Activated CD8-positive, alpha-beta memory T cell treated with anti-CD3 and anti-CD28 coated beads for 48 hours (primary cell): ENCODE measurements at places on chromosomes 2 and 18.

- no peak for DNase-seq
Observed at GRCh38 chr2:84989422-84989821, 18.5 kb downstream of the KCMF1 start.

GRCh38 chr18:10518595-10519255 is 7.1 kb upstream of the NAPG start:
- no peak for DNase-seq

DNA sequence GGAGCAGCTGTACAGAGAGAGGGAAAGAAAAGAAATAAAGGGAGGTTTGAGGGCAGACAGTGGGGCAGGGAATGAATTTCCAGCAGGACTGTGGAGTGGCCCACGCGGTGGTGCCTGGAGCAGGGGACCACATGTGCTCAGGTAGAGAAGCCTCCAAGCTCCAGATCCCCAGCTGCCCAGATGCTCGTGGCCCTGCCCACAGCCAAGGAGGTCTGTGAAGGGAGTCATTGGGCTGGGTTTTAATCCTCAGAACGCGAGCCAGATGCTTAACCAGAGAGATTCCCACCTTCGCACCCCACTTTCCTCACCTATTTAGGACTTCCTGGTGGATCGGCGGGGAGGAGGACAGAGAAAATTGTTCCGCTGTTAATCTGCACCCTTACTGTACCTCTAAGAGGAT is 369.4 kb downstream of the PARD3B start:
- DNase-seq = no peak

- no peak for DNase-seq
Observed at GRCh38 chr18:7116792-7117389, 706 bp downstream of the LAMA1 start.

DNA sequence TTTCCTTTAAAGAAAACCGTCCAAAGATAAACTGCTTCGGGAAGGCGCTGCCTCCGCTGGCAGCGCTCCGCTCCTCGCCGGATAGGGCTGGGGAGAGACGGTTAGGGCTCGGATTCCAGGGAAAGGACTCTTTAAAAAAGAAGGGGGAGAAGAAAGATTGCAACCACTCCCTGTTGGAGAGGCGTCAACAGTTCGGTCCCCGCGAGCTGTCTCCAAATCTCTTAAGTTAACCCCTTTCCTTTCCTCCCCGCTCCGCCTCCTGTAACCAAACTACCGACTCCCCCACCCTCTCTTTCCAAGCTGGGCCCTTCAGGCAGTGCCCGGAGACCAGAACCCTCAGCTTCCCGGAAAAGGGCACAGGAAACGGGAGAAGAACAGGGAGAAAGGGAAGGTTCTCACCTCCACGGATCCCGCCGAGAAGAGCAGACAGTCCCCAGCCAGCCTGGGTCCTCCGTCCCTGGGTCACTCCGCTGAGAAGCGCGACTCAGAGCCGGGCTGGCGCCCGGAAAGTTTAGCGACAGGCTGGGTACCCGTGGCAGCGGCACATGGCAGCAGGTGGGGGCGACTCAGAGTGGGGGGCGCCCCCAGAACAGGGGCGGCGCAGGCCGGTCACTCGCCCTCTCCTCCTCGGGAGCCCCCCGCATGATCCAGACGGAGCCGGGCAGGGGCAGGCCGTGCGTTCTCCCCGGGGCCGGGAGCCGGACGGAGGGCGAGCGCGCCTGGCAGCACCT is 675 bp downstream of the FZD5 start:
- no peak for DNase-seq

GRCh38 chr2:60426341-60426740 is 127.1 kb downstream of the BCL11A start:
- no peak for DNase-seq

- DNase-seq = no peak
Observed at GRCh38 chr2:176845718-176846117, 366.9 kb upstream of the HNRNPA3 start.

DNA sequence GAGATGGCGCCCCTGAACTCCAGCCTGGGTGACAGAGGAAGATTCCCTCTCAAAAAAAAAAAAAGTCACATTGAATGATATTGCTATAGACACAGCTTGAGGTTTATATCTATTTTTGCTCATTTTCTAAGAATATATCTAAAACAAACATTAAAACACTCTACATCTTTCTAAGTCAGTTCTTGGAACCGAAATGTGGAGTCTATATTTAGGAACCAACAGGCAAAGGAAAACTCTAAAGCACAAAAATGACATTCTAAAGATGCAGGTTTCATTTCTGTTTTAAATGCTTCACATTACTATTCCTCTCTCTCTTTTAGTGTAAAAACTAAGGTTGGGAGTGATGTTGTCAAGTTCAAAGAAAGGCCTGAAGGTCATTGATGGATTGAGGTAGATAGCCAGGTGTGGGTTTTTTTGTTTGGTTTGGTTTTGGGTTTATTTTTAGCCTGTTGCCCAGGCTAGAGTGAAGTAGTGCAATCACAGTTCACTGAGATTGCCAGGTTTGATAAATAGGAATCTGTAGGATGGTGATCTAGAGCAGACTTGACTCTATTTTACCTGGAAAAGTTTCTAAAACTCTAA is 194.0 kb upstream of the RBBP8 start:
- no peak for DNase-seq

DNA sequence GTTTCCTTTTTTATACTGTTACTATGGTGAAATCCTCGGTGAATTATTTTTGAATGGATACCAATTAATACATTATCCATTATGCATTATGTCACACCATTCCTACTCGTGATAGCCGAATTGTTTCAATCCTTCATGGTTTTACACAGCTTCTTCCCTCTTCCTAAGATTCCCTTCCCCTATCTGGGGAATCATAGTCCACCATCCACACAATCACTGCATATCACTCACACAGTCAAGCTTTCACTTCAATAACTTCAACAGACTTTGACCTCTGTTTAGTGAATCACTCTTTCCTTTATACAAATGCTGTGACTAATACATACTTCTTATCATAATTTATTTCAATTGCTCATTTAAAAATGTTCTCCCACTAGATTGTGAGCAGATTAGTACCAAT is 1108.1 kb upstream of the LRRTM1 start:
- DNase-seq = no peak

DNA sequence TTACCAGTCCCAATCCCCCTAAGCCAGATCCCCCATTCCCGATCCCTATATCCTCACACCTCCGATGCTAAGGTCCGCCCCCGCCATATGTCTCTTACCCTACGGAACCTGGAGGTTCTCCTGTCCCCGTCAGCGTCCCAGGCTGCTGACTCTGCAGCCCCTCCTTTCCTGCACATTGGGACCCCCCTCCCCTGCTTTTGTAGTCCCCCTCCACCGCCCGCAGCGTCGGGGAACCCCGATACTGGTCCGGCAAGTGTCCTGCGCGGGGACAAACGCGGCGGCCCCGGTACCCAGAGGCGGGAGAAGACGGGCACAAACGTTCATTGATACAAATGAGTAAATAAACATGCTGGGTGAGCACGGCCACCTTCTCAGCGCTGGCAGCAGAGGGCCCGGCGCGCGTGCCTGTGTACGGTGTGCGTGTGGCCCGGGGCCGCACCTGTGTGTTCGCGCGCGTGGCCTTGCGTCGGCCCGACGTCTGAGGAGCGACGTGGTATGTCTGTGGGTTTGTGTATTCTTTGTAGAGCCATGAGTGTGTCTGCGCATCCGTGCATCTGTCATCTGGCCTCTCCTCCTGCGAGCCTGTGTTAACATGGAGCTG is 2.0 kb upstream of the CYP26B1 start:
- DNase-seq = no peak

- no peak for DNase-seq
Observed at GRCh38 chr18:23887035-23887434, 127.5 kb upstream of the TTC39C start.

DNA sequence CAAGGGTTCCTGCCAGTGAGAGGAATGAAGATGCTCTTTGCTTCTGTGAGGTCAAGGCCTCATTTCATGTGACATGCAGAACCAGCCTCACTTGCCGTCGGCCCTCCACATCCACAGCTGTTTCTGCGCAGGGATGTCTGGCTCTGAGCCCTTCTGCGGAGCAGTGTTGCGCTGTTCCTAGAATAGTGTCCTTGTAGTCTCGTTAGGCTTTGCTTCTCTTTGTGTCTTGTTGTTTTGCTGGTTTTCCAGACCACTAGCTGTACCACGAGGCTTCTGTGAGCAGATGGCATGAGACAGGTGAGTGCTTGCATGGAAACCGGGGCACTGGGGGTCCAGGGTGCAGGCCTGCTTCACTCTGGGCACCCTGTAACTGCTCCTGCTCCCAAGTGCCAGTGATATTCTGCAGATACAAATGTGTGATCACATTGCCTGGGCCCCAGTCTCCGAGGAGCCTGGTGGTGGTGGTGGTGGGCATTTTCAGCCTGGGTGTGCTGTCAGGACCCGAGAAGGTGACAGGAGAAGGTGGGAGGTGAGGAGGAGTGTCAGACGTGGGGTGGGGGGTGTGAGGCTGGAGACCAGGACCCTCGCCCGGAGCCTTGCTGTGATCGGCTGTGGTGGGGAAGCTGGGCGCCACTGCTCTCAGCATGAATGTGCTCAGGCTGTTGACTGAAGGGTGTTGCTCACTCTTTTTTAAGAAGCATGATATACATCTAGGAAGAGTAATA is 34.3 kb downstream of the LDLRAD4 start:
- DNase-seq = no peak

GRCh38 chr18:45171679-45172191 is 443.5 kb upstream of the SLC14A2 start:
- no peak for DNase-seq

- DNase-seq = no peak
Observed at GRCh38 chr18:51621864-51622160, 424.3 kb upstream of the MEX3C start.

- no peak for DNase-seq
Observed at GRCh38 chr18:49447810-49448745, 12.4 kb downstream of the DYM start.

- DNase-seq = no peak
Observed at GRCh38 chr2:58709687-58710354, 468.7 kb upstream of the FANCL start.

DNA sequence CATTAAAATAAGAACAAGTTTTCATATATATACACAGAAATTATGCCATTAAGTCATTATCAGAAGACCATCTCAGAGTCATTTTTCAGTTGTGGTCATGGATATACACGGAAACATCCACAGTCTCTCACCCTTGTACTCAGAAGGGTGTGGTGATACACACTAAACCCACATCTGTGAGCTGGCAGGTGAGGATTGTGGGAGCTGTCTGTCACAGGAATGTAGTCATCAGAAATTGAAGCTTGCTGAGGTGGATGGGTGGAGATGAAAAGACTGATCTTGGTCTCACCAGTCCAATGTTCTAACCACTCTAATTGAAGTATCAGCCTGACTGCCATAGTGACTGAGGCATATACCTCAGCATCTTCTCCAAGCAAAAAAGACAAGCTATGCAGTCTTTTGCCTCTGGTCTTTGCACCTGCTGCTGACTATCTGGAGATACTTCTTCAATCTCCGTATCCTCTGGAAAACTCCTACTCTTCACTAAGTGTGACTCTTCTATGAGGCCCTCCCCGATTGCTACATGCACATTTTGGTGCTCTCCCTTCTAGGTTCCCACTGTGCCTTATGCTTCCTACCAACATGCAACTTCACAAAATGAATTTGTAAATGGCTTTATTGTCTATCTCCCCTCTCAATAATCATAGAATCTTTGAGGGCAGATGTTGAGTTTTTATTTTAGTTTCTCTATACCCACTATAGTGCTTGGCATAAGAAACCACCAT is 232.8 kb downstream of the DYM start:
- no peak for DNase-seq

GRCh38 chr2:239004274-239005015 is 156.6 kb downstream of the TWIST2 start:
- DNase-seq = no peak
